ENCODE measurements at places on chromosomes 3 and 15. TPM values are rescaled to one million over a fixed set of nuclear protein-coding genes. Genes with fewer than 3 reads are reported as not detected.

- H3K36me3 ChIP-seq = no peaks in the 10 kb centered on the region
- no peak for DNase-seq
- no peak overlapping the region for H3K4me3 ChIP-seq
- H3K4me1 ChIP-seq = no peaks in the 10 kb centered on the region
- H3K27me3 ChIP-seq = no peaks in the 10 kb centered on the region
Observed at GRCh38 chr3:132159145-132159544, 124.3 kb upstream of the CPNE4 start.

Gene DISP2
- 0.36 TPM for total RNA-seq

Gene NR2E3
- under 0.01 TPM for total RNA-seq

- H3K27me3 ChIP-seq = peaks cover 3% of the 10 kb centered on the region
- no peak for DNase-seq
- H3K4me1 ChIP-seq = peaks cover 3% of the 10 kb centered on the region
Observed at GRCh38 chr3:36774052-36774451, 9.7 kb upstream of the DCLK3 start.

GRCh38 chr3:77139624-77140023 is 99.7 kb downstream of the ROBO2 start:
- no peaks in the 10 kb centered on the region for H3K36me3 ChIP-seq
- no peak for DNase-seq
- no peaks in the 10 kb centered on the region for H3K27me3 ChIP-seq
- no peak overlapping the region for H3K27ac ChIP-seq
- H3K4me1 ChIP-seq = no peaks in the 10 kb centered on the region

- no peaks in the 10 kb centered on the region for H3K27me3 ChIP-seq
- H3K4me3 ChIP-seq = no peak overlapping the region
- no peaks in the 10 kb centered on the region for H3K36me3 ChIP-seq
- no peak for DNase-seq
- no peak overlapping the region for H3K27ac ChIP-seq
Observed at GRCh38 chr3:64584179-64584578, 103.6 kb downstream of the ADAMTS9 start.

Gene PDZRN3
- total RNA-seq = 18.3 TPM

DNA sequence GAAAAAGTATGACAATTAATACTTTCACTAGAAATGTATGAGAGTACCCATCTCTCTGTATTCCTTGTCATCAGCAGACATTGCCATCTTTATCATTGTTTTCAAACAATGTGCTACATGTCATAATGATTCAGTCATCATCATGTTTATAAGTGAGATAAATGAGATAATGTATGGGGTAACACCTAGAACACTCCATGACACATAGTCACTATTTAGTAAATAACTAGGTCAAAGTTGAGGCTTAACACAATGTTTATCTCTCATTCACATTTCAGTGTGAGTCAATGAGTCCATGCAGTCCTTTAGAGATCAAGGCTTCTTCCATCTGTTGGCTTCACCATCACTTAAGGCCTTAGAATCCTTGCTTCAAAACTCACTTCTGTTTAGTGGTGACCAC is 70.0 kb downstream of the NLGN1 start:
- no peaks in the 10 kb centered on the region for H3K4me1 ChIP-seq
- no peak for DNase-seq
- H3K27me3 ChIP-seq = no peaks in the 10 kb centered on the region
- H3K36me3 ChIP-seq = no peaks in the 10 kb centered on the region

Gene GCNT3
- total RNA-seq = 0.72 TPM

Gene GOLGA6L10
- 1.4 TPM for total RNA-seq

GRCh38 chr15:58269455-58270414 is 131.6 kb downstream of the AQP9 start:
- H3K27me3 ChIP-seq = peaks cover 7% of the 10 kb centered on the region
- H3K4me1 ChIP-seq = no peaks in the 10 kb centered on the region
- no peaks in the 10 kb centered on the region for H3K36me3 ChIP-seq
- no peak for DNase-seq

DNA sequence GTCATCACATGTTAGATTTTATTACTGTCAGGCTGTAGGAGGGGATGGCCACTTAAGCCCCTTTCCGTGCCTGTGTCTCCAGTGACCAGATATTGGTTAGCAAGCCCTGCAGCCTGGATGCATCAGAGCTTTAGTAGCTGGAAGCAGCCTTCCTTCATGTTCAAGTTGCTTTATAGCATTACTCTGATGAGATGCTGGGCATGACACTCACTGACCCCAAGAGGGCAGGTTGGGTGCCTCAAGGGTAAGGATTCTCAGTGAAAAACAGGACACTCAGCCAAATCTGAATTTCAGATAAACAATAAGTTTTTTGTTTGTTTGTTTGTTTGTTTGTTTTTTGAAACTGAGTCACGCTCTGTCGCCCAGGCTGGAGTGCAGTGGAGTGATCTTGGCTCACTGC is 68.5 kb upstream of the PTX3 start:
- peaks cover 34% of the 10 kb centered on the region for H3K4me1 ChIP-seq
- DNase-seq = no peak
- peaks cover 4% of the 10 kb centered on the region for H3K36me3 ChIP-seq
- no peak overlapping the region for H3K4me3 ChIP-seq
- H3K27me3 ChIP-seq = no peaks in the 10 kb centered on the region

Gene NRROS
- total RNA-seq = 0.72 TPM

DNA sequence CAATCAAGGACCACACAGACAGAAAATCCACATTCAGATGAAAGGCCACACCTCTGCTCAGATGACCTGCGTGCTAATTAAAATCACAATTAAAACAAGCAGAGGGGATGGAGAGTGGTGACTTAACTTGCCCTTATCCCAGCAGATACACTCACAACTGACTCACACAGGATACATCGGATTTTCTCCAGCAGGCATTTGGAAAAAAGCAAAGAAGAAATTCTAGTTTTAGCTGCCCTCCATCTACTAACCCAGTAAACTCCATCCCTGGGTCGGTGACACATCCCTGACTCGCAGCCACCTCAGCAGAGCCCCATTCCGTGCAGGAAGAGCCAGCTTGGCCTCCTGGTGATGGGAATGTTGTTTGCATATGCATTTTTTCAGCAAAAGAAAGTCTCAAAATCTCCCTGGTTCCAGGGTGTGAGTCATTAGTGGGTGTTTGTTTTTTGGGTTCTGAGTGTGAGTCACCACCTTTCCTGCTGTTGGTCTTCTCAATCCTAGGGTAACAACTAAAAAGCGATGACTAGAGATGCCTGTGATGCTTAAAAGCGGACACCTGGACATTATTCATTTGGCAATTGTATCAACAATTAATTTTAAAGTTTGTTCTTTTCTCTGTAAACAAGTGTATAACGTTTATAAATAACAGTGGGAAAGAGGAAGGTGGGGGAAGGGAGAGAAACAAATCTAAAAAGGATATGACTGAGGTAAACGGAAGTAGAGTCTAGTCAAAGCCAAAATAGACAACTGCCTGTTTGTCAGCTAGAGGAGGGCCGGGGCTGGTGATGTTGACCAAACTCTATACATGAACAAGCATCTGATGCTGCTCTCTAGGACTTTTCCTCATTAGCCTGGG is 49.8 kb upstream of the SLC4A7 start:
- H3K4me1 ChIP-seq = peaks cover 43% of the 10 kb centered on the region
- H3K36me3 ChIP-seq = no peaks in the 10 kb centered on the region
- H3K27me3 ChIP-seq = no peaks in the 10 kb centered on the region
- peak overlapping the region; percentile 36 for H3K4me3 ChIP-seq

- no peaks in the 10 kb centered on the region for H3K36me3 ChIP-seq
- peak overlapping the region; percentile 60 for H3K4me3 ChIP-seq
- peak overlapping the region; percentile 34 for H3K27ac ChIP-seq
- DNase-seq = no peak
- H3K4me1 ChIP-seq = peaks cover 26% of the 10 kb centered on the region
Observed at GRCh38 chr3:187101184-187102072, 37.9 kb downstream of the RPL39L start.

Gene SMAD6
- total RNA-seq = 31.8 TPM

Gene BTLA
- total RNA-seq = 0.36 TPM

Gene SEMA3G
- under 0.01 TPM for total RNA-seq

DNA sequence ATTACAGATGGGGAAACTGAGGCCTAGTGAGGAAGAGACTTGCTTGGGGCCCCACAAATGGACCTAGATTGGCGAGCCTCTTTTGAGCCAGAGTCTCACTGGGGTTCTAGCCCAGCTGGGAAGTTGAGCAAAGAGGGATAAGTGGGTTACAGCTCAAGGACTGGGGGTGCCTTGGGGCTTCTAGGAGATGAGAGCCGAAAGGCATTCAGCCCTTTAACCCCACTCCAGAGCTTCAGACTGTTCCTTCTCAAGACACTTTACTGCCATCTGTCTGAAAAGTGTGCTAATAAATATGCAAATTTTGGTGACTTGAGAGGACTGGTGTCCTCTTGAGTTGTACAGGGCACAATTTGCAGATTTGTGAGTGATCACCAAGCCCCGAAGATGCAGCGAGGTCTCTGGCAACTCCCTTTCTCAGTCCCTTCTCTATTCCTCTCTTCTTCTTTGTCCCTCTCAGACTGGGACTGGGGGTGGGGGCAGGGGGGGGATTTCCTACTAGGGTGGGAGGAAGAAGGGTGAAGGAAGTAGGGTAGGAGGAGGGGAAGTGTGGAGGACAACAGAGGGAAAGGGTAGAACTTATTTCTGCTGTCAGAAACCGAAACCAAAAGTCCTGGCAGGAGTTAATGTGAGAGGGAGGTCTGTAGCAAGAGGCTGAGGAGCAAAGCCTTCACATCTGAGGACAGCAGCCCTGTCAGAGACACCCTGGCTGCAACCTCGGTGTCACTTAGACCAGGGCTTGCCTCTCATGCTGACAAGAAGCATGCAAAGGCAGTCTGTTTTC is 16.2 kb upstream of the ANKDD1A start:
- H3K4me1 ChIP-seq = peaks cover 44% of the 10 kb centered on the region
- no peaks in the 10 kb centered on the region for H3K36me3 ChIP-seq
- no peak for DNase-seq
- no peaks in the 10 kb centered on the region for H3K27me3 ChIP-seq
- H3K4me3 ChIP-seq = peak overlapping the region; percentile 57
- H3K27ac ChIP-seq = peak overlapping the region; percentile 74

DNA sequence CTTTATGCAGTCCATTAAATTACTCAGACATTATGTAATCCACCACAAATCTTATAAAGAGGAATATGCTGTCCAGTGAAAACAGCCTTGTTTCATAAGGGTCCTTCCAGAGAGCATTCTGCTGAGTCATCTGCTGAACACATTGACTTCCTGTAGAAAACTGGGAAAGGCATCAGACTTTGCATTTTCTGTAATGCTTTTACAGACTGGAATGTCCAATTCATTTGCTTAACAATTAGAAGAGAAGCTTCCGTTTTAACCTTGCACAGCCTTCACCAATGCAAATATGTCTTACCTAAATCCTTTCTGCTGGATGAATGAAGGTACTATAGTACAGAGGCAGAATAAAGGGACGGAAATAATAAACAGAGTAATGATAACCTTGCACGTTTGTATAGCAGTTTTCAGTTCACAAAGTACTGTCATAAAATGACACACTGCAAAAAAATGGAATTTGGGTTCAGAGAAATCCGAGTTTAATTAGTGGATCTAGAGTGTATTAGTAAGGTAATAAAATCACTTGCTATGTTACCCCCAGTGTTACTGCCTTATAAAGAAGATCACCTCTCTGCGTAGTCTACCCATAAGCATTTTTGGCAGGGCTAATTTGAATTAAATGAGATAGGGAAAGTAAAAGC is 301.5 kb downstream of the PYDC2 start:
- no peaks in the 10 kb centered on the region for H3K36me3 ChIP-seq
- no peaks in the 10 kb centered on the region for H3K27me3 ChIP-seq
- peak overlapping the region; percentile 1 for H3K27ac ChIP-seq
- peaks cover 7% of the 10 kb centered on the region for H3K4me1 ChIP-seq
- H3K4me3 ChIP-seq = peak overlapping the region; percentile 9

DNA sequence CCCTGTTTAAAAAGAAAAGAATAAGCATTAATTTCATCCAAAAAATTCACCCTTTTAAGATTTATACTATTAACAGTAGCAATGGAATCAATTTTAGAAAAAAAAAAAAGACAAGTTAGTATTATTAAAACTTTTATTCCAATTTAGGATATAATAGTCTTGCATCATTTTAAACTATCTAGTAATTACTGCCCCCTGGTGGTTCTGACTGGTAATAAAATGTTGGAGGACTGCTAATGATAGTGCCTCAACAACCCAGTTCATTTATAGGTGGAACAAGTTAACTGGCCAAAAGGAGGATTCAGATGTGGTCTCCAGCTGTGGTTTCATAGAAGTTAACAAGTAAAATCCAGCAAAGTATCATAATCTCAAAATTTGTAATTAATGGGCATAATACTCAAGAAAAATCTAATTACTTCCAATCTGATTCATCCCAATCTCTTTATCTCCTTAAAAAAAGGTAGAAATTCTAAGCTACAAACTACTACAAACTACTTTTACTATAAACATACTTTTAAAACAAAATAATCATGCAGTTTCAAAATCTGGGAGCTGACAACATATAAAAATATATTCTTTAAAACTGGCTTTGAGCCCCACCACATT is 30.7 kb upstream of the WDR49 start:
- H3K27ac ChIP-seq = no peak overlapping the region
- peaks cover 3% of the 10 kb centered on the region for H3K36me3 ChIP-seq
- H3K4me1 ChIP-seq = no peaks in the 10 kb centered on the region
- no peaks in the 10 kb centered on the region for H3K27me3 ChIP-seq

Gene CACNA2D2
- total RNA-seq = not detected

DNA sequence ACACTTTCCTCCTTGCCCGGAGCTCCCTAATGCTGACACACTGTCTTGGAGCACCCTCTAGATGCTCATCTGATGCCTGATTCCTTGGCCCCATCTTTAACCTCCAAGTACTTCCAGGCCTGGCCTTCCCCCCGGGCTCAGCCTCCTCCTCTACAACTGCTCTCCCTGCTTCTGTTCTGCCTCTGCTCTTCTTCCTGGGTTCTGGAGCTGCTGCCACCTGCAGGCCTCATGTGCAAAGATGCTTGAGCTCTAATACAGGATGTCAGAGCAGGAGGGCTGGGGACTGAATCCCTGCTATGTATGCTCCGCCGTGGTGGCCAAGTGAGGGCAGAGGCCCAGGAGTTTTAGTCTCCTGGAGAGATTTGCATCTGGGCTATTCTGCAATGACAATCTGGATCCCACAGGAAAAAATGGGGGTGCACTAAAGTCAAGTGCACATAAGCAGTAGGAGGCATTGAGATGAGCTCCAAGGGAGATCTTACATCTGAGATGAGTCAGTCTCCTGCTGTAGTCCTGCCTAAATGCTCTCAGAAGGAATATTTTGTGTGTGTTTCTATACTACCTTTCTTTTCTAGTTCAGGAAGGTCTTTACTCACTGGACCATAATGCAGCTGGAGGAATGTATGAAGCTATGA is 296.3 kb downstream of the UACA start:
- no peaks in the 10 kb centered on the region for H3K36me3 ChIP-seq
- no peak overlapping the region for H3K4me3 ChIP-seq
- peaks cover 4% of the 10 kb centered on the region for H3K27me3 ChIP-seq
- H3K27ac ChIP-seq = no peak overlapping the region
- no peak for DNase-seq
- H3K4me1 ChIP-seq = peaks cover 9% of the 10 kb centered on the region

- no peak overlapping the region for H3K4me3 ChIP-seq
- peak overlapping the region; percentile 77 for H3K27ac ChIP-seq
- DNase-seq = peak; percentile 79
- H3K27me3 ChIP-seq = no peaks in the 10 kb centered on the region
- no peaks in the 10 kb centered on the region for H3K36me3 ChIP-seq
Observed at GRCh38 chr15:74380361-74381189, 13.1 kb upstream of the CYP11A1 start.

Gene GABRB3
- total RNA-seq = under 0.01 TPM

- H3K4me1 ChIP-seq = no peaks in the 10 kb centered on the region
- no peaks in the 10 kb centered on the region for H3K36me3 ChIP-seq
- H3K27me3 ChIP-seq = no peaks in the 10 kb centered on the region
- no peak overlapping the region for H3K27ac ChIP-seq
- no peak for DNase-seq
- H3K4me3 ChIP-seq = no peak overlapping the region
Observed at GRCh38 chr3:85681906-85682305, 723.1 kb downstream of the CADM2 start.

GRCh38 chr3:179181021-179181472 is 32.9 kb downstream of the PIK3CA start:
- H3K36me3 ChIP-seq = no peaks in the 10 kb centered on the region
- H3K4me1 ChIP-seq = peaks cover 34% of the 10 kb centered on the region
- H3K4me3 ChIP-seq = no peak overlapping the region
- H3K27me3 ChIP-seq = no peaks in the 10 kb centered on the region
- peak overlapping the region; percentile 52 for H3K27ac ChIP-seq
- DNase-seq = no peak

All from osteoblast (primary cell).